ENCODE measurements at places on chromosomes 6 and 20. TPM values are rescaled to one million over a fixed set of nuclear protein-coding genes. Genes with fewer than 3 reads are reported as not detected.

The TRIM39 gene
- 22.2 TPM for total RNA-seq

DNA sequence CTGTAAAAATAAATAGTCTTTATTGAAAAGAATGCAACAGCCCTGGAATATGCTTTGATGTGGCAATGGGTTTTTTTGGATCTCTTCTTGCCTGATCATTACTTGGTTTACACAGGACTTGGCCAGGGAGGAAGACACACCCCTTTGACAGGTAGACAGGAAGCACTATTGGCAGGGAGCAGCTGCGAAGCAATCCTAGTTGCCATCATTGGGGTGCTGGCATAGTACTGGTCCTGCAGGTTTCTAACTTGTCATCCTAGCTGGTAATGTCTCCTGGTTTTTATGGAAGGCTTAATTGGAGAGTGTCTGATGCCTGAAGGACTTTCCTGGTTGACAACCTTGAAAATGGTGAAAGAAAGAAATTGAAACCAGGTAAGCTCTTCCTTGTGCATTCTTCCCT, 71.2 kb upstream of the CCN6 start:
- no peaks in the 10 kb centered on the region for H3K27me3 ChIP-seq
- H3K36me3 ChIP-seq = no peaks in the 10 kb centered on the region
- no peak overlapping the region for H3K4me3 ChIP-seq
- no peak for DNase-seq

DNA sequence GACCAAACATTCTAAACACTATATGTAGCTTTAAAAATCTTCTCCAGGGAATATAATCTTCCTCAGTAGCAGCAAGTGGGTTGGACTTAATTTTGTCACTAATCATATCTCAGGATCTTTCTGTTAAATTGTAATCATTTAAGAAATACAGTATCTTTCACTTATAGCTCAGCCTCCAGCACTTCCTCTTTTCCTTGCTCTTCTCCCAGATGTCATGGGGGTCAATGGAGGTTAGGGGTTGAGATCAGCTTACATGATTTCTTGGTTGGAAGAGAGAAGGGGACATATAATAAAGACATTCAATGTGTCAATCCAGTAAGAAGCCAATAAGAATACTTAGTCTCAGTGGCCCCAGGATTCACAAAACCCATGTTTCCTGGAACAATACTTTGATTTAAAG, 15.7 kb upstream of the REPS1 start:
- no peaks in the 10 kb centered on the region for H3K27me3 ChIP-seq
- no peaks in the 10 kb centered on the region for H3K36me3 ChIP-seq
- no peak for DNase-seq
- H3K27ac ChIP-seq = no peak overlapping the region
- no peaks in the 10 kb centered on the region for H3K4me1 ChIP-seq
- no peak overlapping the region for H3K4me3 ChIP-seq

- H3K4me3 ChIP-seq = no peak overlapping the region
- H3K27ac ChIP-seq = no peak overlapping the region
- H3K36me3 ChIP-seq = no peaks in the 10 kb centered on the region
- H3K4me1 ChIP-seq = peaks cover 18% of the 10 kb centered on the region
- DNase-seq = peak; percentile 19
- no peaks in the 10 kb centered on the region for H3K27me3 ChIP-seq
These were observed 58.2 kb downstream of the TRIM27 start for GRCh38 chr6:28865401-28866204.

- H3K27ac ChIP-seq = no peak overlapping the region
- no peak for DNase-seq
- H3K4me3 ChIP-seq = no peak overlapping the region
- no peaks in the 10 kb centered on the region for H3K27me3 ChIP-seq
- H3K4me1 ChIP-seq = peaks cover 3% of the 10 kb centered on the region
- no peaks in the 10 kb centered on the region for H3K36me3 ChIP-seq
These were observed 86.4 kb upstream of the CLDN20 start for GRCh38 chr6:155177363-155177961.
